ELR (cell line): ENCODE measurements at places on chromosomes 2 and 18.

DNA sequence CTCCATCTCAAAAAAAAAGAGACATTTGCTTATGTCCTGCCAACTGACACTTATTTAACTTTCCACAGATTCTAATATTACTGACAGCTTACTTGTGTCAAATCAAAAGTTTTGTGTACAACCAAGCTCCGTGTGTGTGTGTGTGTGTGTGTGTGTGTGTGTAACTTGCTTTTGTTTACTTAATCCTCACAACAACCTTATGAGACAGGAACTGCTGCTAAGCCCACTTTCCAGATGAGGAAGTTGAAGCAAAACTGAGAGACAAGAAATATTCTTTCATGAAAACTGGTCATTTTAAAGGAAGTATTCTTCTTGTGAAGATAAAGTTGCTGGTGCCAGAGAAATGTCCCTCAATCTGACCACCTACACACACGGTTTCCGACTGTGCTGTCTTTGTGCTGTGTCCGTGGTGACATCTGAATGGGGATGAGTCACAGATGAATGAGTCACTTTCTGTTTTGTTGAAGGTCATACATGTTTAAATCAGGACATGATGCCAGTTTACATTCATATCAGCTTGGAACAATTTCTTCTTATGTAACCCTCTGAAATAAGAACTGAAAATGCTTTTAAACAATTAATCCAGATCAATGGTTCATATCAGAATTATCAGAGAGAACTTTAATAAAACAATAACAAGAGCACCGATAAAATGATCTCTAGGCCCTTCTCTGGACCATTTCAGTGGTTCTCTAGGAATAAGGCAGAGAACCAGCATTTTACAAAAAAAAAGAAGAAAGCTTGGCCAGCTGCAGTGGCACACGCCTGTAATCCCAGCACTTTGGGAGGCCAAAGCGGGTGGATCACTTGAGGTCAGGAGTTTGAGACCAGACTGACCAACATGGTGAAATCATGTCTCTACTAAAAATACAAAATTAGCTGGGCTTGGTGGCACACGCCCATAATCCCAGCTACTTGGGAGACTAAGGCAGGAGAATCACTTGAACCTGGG lies 95.5 kb downstream of the THNSL2 start:
- peak; percentile 47 for DNase-seq

DNA sequence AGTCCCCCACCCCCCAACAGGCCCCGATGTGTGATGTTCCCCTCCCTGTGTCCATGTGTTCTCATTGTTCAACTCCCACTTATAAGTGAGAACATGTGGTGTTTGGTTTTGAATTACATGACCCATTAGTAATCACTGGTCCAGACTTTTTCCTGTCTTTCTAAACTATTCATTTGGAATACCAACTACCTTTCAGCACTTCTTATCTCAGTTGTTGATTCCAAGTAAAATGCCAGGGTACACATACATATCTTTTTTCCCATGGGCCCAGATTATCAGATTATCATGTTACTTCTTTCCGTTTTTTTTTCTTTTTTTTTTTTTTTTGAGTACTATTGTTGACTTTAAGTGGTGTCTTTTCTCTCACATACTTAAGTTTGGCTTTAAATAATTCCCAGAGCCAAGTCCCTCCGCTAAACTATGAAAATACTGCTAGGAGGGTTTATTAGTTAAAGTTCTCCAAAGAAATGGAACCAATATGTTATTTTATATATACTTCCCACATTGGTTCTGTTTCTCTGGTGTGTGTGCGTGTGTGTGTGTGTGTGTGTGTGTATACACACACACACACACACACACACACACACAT lies 389.3 kb downstream of the IRS1 start:
- DNase-seq: no peak

DNA sequence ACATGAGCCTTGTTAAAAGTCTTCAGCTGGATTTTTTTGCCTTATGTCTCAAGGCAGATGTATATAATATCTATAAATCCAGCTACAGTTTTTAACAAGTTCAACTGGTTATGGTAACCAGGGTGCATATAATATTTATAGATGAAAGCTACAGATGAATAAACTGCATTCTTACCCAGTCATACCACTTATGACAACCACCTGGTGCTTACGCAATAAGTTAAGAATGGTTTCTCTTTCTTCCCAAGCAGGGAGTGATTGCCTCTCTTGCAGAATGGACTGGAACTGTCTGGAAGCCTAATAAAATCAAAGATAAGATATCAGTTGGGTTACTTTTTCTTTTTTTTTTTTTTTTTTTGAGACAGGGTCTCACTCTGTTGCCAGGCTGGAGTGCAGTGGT lies 19.6 kb downstream of the DHX57 start:
- peak; percentile 25 for DNase-seq

DNA sequence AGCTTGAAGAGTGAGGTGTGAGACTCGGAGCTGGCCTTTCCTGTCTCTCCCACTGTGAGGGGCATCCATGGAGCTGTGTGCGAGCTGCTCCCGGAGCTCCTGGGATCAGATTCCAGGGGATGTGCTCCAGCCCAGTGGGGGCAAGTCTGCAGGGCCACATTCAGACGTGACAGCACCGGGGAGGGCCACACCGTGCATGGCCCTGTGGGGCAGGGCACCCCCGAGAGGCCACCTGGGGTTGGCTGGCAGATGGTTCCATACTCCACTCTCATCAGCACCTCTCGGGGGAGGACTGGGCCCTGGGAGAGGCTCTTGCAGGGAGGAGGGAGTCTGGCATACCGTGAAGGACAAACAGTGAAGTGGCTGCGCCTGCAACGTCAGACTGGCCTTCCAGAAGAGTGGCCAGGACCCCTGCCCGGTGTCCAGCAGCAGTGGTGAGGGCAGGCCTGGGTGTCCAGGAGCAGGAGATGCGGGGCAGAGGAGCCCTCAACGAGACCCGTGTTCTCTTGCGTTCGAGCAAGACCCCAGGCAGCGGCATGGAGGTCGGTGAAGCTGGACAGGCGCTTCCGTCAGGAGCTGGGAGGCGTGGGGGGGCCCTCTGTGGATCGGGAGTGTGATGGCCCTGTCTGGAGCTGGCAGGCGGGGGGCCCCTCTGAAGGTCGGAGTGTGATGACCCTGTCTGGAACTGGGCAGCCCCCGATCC lies 84.3 kb downstream of the ASB1 start:
- no peak for DNase-seq

DNA sequence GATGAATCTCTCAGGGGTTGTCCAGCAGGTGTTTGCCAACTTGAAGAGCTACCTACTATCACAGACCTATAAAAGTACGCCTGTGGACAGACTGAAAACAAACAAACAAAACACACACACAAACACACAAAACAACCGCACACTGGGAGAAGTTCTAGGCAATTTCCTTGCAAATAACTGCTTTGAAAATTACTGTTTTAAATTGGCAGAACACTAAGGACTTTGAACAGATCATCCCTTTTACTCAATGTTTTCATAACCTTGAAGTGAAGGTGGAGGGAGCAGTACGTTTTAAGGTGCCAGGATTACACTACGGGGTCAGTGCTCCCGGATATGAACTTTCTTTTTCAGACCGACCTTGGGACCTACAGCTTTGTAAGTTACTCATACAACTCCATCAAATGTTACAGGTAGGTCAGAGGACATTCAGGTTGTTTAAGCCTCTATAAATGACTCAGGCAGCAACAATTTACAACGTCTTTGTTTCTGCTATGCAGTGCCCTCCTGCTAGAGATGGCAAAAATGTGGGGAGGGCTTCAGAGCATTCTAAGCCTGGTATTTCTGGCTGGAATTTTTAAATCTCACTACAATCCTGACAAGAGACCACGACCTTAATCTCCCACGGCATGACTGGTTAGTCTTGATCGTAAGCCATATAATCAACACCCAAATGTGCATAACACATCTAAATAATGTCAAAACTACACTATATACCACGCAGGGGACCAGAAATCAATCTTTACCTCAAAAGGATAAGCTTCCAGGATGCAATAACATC lies 1.4 kb upstream of the SLC20A1 start:
- peak; percentile 77 for DNase-seq

GRCh38 chr18:62523255-62523588 lies 397 bp downstream of the ZCCHC2 start:
- DNase-seq: no peak

DNA sequence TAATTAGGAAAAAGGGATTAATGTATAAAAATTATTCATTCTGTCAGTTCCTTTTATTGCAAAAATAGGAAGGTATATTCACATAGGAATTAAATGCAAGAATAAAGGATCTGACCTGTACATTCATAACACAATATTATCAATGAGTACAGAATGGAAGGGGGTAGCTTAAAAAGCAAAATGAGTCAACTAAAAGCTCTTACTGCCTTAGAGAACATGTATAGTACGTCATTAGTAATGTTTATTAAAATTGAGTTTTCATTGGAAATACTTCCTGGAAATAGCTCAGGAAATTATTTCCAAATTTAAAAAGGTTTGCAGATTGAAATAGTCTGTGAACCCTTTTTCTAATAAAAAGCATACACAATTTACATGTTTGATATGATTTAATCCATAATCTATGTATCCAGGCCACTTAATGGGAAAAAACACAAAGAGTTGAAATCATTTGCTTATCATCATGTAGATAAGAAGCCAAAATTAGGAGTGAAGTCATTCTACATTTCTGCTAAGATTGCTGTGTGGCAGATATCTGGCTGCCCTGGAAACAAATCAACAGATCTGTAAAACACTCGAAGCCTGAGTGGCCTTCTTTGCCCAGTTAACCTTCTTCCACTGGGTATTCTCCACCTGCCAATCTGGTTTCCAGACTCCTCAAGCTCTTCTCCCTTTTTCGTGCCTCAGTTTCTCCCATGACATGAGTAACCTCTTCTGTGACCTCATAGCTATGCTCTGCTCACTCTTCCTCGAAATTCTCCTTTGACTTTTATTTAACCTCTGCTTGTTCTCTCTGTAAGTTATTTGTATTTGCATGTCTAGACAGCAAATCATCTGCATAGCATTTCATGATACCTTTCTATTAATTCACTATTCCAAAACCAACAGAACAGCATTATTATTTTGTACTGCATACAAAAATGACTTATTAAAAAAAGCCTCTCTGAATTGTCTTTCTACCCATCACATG lies 181.2 kb upstream of the REV1 start:
- no peak for DNase-seq

- DNase-seq: no peak
Observed at GRCh38 chr18:28607991-28608390, 431.1 kb upstream of the CDH2 start.

GRCh38 chr18:23878336-23878900 lies 136.1 kb upstream of the TTC39C start:
- DNase-seq: no peak

- DNase-seq: peak; percentile 66
Observed at GRCh38 chr2:143936848-143937722, 582.8 kb downstream of the ZEB2 start.

- peak; percentile 75 for DNase-seq
Observed at GRCh38 chr2:74671479-74671878, 17.4 kb downstream of the SEMA4F start.

DNA sequence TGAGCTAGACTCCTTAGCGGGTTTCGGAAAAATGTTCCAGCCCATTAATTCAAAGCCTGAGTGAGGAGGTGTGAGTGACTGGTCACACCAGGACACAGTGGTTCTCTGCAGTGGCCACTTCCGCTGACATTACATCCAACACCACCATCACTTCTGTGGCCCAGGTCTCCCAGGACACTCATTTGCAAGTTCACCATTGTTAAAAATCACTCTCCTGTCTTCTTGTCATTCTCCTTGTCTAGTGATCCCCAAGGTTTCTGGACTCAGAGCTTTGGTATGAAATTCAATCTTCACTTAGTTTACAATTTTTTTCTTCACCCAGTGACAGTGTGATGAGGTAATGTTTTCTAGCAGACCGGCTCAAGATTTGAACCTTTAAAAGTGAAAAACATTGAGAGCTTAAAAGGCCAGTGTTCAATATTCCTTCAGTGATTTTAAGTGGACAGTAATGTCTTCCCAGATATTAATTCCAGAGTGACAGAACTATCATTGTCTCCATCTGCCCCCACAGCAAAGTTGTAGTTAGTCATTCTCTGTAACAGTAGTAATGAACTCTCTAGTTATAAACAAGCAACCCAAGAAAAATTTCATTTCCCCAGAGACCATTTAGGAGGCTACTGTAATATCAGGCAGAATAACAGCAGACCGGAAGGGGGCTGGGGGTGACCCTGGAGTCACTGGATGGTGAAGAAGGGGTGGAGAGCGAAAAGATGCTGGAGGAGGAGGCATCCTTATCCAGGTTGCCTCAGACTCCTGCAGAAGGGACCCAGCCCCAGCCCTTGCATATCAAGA lies 164.9 kb downstream of the GFPT1 start:
- DNase-seq: peak; percentile 49

DNA sequence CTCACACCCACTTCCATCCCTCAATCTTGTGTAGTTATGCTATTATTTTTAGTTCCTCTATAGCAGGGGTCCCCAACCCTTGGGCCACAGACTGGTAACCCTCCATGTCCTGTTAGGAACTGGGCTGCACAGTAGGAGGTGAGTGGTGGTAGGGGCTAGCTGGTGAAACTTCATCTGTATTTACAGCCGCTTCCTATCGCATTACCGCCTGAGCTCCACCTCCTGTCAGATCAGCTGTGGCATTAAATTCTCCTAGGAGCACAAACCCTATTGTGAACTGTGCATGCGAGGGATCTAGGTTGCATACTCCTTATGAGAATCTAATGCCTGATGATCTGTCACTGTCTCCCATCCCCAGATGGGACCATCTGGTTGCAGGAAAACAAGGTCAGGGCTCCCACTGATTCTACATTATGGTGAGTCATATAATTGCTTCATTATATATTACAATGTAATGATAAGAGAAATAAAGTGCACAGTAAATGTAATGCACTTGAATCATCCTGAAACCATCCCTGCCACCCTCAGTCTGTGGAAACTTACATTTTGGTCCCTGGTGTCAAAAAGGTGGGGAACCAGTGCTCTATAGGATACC lies 1.6 kb upstream of the RAB11FIP5 start:
- DNase-seq: peak; percentile 64

- peak; percentile 40 for DNase-seq
Observed at GRCh38 chr2:109382951-109383350, 230.8 kb downstream of the SEPTIN10 start.

GRCh38 chr2:8609357-8609811 lies 72.5 kb upstream of the ID2 start:
- no peak for DNase-seq

DNA sequence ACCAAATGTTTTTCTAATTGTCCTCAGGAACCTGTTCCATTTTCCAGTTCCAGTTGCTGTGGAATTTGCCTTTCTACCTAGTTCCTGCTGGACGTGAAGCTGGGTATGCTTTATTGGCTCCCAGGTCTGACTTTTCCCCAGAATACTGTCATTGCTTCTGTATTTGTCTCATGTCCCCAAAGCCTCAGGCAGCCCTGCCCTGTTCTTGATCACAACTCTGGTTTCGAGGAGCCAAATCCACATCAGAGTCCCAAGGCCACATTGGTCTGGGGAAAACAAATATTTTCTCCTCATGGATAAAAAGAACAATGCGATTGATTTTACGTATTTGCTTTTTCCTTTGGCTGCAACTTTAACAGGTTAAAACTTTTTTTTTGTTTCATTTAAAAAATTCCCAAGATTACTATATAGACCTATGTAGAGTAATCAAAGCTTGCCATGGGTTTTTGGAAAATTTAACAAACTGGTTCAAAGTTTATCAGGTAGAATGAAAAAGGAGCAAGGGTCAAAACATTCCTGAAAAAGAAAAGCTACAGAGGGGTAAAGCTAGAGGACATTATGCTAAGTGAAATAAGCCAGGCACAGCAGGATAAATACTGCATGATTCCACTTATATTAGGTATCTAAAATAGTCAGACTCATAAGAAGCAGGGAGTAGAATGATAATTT lies 85.2 kb downstream of the MDH1 start:
- no peak for DNase-seq
